ENCODE measurements at places on chromosomes 6 and 20.

- DNase-seq = no peak
Observed at GRCh38 chr6:131470534-131470933, 102.5 kb upstream of the ARG1 start.

GRCh38 chr20:18465536-18466200 is 1.2 kb downstream of the DZANK1 start:
- DNase-seq = no peak

GRCh38 chr20:13149371-13150105 is 71.5 kb upstream of the ISM1 start:
- no peak for DNase-seq

- no peak for DNase-seq
Observed at GRCh38 chr6:138105880-138106664, 1.1 kb downstream of the PERP start.

DNA sequence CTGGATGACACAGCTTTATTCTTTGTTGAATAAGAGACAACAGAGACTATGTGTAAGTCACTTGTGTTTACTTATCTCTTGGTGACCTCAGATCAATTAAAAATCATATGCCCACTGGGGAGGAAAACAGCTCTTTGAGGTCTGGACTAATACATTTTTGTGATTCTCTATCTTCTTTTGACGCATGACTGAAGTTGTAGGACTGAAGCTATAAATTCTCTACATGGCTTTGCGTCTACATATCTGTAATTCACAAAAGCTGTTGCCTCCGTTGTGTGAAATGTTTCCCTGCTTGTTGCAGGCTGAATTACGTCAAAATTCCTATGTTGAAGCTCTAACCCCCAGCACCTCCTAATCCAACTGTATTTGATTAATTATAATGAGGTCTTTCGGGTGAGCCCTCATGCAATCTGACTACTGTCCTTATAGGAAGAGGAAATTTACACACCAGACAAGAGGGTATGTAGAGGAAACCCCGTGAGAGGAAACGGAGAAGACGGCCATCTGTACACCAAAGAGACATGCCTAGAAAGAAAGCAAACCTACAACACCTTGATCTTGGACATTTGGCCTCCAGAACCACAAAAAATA is 481.6 kb downstream of the PRKN start:
- DNase-seq = no peak

- DNase-seq = no peak
Observed at GRCh38 chr6:132401618-132402285, 477 bp upstream of the MOXD1 start.

- no peak for DNase-seq
Observed at GRCh38 chr6:44076356-44077213, 50.7 kb downstream of the MRPL14 start.

DNA sequence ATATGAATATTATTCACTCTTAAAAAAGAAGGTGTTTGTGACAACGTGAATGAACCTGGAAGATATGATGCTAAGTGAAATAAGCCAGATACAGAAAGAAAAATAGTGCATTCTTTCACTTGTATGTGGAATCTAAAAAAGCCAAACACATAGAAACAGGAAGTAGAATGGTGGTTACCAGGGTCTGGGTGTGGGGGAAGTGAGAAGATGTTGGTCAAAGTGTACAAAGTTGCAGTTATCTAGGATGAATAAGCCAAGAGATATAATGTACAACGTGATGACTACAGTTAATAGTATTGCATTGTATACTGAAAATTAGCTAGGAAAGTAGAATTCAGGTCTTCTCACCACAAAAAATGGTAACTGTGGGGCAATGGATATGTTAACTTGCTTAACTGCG is 151.1 kb upstream of the HCRTR2 start:
- peak; percentile 7 for DNase-seq

DNA sequence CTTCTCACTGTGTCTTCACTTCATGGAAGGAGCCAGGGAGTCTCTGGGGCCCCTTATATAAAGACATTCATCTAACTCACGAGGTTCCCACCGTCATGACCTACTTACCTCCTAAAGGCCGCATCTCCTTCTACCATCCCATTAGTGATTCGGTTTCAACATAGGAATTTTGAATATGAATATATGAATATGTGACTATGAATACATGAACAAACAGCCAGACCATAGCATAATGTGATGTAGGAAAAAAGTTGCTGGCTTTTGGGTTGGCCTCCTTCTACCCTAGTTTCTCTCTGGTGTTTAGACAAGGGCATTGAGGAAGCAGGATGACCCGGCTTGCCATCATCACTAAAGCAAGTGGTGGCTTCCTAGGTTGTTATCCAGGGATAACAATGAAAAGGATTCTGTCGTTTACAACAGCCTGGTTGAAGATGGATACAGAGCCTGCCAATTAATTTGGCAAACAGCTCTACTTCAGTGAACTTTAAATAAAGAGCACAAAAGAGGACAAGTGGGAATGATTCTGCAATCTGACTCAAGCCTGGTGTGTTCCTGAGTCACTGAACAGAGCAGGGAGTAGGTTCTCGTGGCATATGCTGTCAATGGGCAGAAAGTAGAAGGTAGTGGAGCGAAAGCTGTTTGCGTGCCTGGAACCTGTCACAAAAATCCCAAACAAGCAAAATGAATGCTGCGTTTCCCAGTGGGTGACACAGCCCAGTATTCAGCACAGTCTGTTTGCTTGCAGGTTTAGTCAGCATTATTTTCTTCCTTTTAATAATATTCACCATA is 44.0 kb upstream of the DOK5 start:
- no peak for DNase-seq

GRCh38 chr20:22716821-22717351 is 132.5 kb upstream of the FOXA2 start:
- no peak for DNase-seq

DNA sequence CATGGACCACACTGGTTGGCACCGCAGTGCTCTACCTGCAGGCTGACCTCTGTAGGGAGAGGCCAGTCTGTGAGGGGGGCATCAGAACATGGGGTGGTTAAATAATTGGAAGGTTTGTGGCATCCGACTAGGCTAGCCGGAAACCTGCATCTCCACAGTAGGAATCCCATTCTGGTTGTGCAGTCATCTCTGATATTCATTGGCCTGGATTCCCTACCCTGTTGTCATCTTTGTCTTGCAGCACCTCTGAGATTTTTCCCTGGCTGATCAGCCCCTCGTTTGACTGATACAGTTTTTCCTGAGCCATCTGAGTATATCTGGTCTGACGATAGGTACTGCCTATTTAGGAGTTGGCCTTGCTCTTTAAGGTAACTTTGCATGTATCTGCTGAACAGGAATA is 259.4 kb downstream of the TMEM242 start:
- DNase-seq = no peak

DNA sequence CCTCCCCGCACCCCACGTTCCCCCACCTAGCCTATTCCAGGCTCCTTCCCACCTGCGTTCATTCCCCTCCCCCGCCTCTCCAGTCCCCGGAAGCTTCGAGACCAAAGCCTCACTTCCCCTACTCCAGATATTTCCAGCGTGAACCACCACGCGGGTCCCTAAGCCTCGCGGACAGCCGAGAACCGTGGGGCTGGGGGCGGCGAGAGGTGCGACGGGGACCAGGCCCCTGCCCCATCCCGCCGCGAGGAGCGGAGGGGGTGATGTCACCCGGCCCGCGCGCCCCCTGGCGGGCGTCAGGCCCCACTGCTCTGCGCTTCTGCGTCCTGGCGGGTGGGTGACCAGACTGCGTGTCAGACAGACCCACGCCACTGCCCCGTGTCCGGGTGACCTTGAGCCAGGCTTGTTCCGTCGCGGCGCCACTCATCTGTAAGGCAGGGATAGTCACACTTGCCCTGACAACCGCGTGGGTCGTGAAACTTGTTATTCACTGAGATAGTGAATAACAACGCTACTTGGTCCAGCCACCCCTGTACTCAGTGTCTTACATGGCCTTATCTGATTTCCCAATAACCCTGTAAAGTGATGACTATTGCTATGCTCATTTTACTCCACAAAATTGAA is 9.0 kb upstream of the HSP90AB1 start:
- peak; percentile 82 for DNase-seq

DNA sequence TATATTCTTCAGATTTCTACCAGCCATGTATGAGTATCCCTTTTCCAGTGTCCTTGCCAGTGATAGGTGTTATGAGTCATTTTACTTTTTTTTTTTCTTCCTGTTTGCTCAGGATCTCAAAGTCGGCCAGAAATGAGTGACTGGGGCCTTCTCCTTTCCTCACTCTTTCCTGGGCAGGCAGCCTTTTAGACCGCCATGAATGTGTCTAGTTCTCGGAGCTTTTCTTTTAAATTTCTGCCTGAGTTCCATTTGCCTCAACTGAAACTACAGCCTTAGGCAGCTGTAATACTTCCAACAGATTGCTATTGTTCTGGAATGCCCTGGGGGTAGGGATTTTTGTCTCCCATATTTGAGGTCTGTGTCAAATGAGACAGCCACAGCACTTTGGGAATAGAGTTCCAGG is 83.7 kb downstream of the STXBP5 start:
- DNase-seq = no peak

GRCh38 chr6:67815623-67816022 is 819.5 kb upstream of the ADGRB3 start:
- DNase-seq = no peak

- no peak for DNase-seq
Observed at GRCh38 chr20:62031462-62032092, 34.1 kb downstream of the TAF4 start.

- no peak for DNase-seq
Observed at GRCh38 chr20:14295238-14295637, 42.2 kb downstream of the FLRT3 start.

DNA sequence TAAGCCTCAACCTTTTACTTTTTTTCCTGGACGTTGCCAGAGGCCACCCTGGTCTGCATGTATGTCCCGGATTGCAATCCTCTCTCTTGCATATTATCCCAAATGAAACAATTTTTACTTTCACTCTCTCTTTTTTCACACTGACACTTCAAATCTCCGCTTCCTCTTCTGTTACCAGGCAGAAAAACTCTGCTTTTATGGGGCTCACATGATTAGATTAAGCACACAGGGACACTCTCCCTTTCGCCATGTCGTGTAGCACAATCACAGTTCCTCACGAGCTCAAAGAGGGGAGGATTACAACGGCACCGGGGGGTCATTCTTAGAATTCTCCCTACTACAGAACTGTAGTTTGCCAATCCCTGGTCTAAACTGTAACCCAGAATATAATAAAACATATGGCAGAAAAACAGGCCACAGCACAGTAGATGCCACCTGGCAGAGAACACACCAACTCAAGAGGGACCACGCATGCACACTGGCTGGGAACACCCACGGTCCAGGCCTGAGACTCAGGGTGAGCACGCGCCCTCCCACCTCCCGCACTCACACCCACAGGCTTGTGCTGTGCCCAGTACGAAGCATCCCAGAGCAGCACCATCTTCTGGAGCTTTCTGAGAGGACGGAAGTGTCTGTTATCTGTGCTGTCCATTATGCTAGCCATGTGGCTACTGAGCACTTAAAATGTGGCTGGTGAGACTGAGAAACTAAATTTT is 288.7 kb downstream of the KIF16B start:
- no peak for DNase-seq

DNA sequence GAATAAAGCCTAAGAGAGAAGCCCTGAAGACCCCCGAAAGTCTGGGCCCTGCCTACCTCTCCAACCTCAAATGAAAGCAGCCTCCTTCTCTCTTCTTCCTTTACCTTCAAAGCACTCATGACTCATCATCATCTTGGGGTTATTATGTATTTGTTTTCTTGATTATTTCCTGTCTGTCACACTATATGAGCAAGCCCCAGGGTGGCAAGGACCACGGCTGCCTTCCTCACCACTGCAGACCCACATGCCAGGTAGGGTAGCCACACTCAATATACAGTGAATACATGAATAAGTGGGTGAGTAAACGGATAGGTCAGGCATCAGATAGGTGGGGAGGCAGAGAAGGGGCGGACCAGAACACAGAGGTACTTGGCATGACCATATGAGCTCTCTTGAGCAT is 8.8 kb downstream of the WFDC3 start:
- DNase-seq = no peak

DNA sequence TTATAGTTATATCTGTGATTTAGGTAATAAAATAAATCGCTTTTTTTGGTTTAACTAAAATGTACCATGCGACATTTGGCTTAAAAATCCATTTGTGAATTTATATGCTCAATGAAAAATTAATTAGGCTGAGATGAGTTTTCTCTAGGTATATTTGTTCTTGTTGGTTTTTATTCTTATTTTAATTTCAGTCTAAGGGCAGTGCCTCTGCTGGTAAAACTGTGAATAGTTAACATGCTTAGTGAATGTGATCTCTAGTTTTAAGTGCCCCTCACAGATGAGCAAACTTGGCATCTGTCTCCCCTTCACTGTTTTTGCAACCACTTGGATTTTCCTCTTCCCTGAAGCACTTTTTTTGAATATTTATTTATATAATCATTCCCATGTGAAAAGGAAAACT is 822.7 kb downstream of the GRIK2 start:
- no peak for DNase-seq

DNA sequence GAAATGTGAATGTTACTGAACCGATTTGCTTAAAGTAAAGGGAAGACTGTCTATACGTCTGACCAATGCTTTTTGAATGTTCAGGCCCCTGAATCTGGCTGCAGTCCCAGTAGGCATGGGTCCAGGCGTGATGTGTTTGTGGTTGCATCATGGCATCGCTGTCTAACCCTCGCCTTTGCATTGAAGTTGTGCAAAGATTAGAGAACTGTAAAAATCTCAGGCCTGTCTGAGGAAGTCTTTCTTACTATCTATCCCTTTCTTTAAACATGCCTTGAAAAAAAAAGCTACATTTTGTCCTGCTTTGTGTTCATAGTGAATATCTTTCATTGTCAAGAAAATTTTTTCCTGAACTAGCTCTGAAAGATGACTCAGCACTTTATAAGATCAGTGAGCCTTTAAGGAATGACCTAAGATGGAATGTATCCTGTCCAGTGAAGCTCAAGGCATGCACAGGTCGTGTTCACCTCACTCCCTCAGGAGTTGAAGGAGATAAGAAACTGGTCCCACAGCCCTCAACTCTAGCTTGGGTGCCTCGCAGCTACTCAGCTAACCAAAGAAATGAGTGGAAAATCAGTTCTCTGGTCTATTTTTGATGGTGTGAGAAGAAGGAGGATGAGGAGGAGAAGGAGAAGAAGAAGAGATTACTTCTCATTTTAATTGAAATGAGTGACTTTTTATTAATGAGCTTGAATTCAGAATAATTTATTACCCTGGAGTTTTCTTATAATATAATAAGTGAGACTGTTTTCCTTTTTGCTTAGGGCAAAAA is 48.6 kb downstream of the TPD52L1 start:
- DNase-seq = no peak

GRCh38 chr20:34461779-34462087 is 54.5 kb upstream of the DYNLRB1 start:
- no peak for DNase-seq

DNA sequence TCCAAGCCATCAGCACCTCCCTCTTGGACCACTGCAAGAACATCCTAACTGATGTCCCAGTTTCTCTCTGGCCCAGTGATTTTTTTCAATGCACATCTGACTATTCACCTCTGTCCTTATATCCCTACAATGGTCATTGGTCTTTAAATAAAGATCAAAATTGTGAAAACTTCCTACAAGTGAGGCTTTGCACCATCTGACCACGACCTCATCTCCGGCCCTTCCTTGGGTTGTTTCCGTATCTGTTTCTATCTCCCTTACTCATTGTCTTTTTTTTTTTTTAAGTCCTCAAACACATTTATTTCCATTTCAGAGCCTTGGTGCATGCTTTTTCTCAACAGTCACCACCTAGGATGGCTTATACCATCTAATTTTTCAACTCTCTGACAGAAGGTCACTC is 88.1 kb downstream of the IPCEF1 start:
- DNase-seq = no peak
